ENCODE measurements at places on chromosomes 11 and 22. TPM values are rescaled to one million over a fixed set of nuclear protein-coding genes. Genes with fewer than 3 reads are reported as not detected.

GRCh38 chr11:61193596-61193995 lies 9.7 kb upstream of the PGA3 start:
- no peak for DNase-seq
- no peaks in the 10 kb centered on the region for H3K4me1 ChIP-seq
- H3K27ac ChIP-seq = no peak overlapping the region
- H3K36me3 ChIP-seq = no peaks in the 10 kb centered on the region
- H3K4me3 ChIP-seq = no peak overlapping the region

DNA sequence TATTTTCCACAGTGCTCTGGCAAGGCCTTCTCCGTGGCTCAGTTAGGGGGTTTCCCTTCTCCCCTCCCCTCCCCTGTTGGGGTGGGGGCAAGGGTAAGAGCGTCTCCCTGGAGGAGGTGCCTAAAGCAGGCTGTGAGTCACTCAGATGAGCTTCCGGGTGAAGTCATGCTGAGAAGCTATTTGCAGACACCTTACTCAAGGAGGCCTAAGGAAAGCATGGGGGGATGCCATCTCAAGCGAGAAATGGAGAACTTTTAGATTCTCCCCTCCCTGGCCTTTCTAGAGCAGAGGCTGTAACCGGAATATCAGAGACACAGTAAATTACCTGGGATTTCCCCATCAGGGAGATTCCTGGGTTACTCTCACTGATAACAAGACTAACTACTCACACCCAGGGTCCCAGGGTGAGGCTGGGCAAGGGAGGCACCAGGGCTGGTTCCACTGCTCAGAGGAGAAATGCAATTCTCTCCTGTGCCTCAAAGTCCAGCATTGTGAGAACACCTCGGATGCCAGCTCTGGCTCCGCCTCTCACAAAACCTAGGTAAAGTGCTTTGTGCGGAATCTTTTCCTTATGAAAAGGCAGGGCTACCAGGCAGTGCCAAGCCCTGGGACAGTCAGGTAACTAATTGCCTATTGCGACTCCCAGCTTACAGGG lies 123.6 kb downstream of the ABTB2 start:
- H3K4me3 ChIP-seq = peak overlapping the region; percentile 50
- peaks cover 12% of the 10 kb centered on the region for H3K27me3 ChIP-seq
- DNase-seq = peak; percentile 80
- peak overlapping the region; percentile 85 for H3K27ac ChIP-seq
- H3K4me1 ChIP-seq = peaks cover 61% of the 10 kb centered on the region

Gene SCN3B
- not detected for total RNA-seq

DNA sequence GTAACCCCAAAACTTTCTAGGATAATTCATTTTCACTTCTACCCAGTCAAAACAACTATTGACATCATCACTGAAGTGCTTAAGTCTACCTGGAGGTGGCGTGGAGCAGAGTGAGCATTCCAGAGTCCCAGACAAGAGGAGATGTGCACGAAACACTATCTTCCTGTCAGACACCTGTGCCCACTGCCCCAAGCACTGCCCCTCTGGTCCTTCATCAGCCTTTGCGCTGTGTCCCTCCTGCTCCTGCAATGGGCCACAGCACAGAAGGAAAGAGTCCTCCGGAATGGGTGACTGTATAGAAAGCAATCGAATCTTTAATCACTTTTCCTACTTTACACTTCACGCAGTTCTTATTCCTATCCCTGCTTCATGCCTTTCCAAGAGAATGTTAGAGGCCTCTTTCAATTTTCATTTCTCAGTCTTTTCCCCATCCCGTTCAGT lies 512 bp upstream of the GRIA4 start:
- H3K4me1 ChIP-seq = no peaks in the 10 kb centered on the region
- H3K36me3 ChIP-seq = no peaks in the 10 kb centered on the region
- no peak overlapping the region for H3K27ac ChIP-seq
- no peak overlapping the region for H3K4me3 ChIP-seq

Gene CHRNA10
- 2.6 TPM for total RNA-seq

GRCh38 chr22:47995718-47996117 lies 1233.3 kb downstream of the TBC1D22A start:
- DNase-seq = no peak
- no peaks in the 10 kb centered on the region for H3K4me1 ChIP-seq
- no peak overlapping the region for H3K27ac ChIP-seq
- H3K27me3 ChIP-seq = no peaks in the 10 kb centered on the region

DNA sequence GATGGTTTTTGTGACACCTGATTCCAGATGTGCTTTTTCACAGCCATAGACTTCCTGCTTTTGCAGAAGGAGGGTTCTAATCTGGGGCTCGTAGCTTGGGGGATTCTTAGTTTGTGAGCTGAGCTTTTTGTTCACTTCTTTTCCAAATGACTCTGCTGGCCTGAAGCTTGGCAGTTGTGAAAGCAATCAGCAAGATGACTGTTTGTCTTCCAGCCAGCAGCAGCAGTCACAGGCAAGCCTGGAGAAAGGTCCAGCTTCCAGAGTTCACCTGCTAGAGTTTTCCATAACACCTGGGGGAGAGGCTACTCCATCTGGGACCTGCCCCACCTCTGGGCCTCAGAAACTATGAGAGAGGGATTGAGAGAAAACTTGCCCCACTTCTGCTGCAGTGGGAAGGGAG lies 4.1 kb downstream of the MARK2 start:
- peaks cover 30% of the 10 kb centered on the region for H3K36me3 ChIP-seq
- H3K27ac ChIP-seq = no peak overlapping the region
- H3K4me3 ChIP-seq = no peak overlapping the region
- no peaks in the 10 kb centered on the region for H3K27me3 ChIP-seq
- H3K4me1 ChIP-seq = peaks cover 62% of the 10 kb centered on the region

DNA sequence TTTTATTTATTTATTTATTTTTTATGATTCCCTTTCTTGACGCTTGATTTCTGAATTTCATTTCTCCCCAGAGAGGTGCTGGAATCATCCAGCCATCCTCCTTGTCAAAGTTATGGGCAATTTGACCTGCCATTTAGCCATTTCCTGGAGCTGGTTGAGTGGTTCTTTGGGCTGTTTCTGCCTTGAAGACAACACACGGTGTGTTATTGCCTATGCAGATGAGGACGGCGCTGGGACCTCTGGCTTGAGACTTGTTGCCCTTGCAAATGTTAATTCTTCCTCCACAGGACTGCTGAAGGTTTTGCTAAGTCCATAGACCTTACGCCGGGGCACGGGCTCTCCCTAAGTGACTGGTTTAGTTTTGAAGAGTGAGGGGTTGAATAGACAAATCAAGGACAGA lies 147.9 kb upstream of the PLET1 start:
- H3K27ac ChIP-seq = no peak overlapping the region
- no peaks in the 10 kb centered on the region for H3K27me3 ChIP-seq
- H3K4me1 ChIP-seq = peaks cover 4% of the 10 kb centered on the region
- DNase-seq = no peak
- H3K36me3 ChIP-seq = no peaks in the 10 kb centered on the region

DNA sequence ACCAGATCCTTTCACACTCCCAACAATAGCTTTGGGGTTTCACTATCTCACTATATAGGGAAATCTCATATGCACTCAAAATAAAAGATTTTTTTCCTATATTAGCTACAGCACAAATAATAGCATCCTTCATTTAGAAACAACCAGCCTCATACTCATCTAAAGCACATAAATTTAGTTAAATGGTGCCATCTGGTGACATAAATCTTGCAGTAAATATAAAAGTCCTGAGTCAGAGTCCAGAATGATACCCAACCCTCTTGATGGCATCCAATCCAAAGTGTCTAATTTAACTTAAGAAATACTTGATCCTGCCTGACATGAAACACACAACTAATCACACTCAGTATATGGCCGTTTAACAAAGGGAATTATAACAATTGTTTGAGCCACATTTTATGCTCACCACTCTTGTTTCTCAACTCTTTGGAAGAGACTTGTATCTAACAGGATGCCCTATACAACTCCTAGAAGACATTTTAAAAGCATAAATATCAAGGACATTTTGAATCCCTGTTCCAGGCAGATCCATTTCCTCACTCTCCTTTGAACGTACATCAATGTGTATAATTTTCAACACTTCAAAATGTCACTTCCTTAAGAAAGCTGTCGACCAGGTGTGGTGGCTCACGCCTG lies 36.2 kb downstream of the DLG2 start:
- H3K27me3 ChIP-seq = peaks cover 16% of the 10 kb centered on the region
- no peak for DNase-seq
- no peaks in the 10 kb centered on the region for H3K4me1 ChIP-seq
- no peak overlapping the region for H3K27ac ChIP-seq
- H3K36me3 ChIP-seq = no peaks in the 10 kb centered on the region

Gene CNTN5
- not detected for total RNA-seq

Gene MRGPRX3
- not detected for total RNA-seq

GRCh38 chr11:35618497-35619115 lies 346 bp downstream of the FJX1 start:
- H3K27me3 ChIP-seq = peaks cover 56% of the 10 kb centered on the region
- H3K4me1 ChIP-seq = peaks cover 7% of the 10 kb centered on the region
- no peak overlapping the region for H3K27ac ChIP-seq
- H3K36me3 ChIP-seq = no peaks in the 10 kb centered on the region
- DNase-seq = no peak
- no peak overlapping the region for H3K4me3 ChIP-seq

GRCh38 chr11:125724125-125724524 lies 22.0 kb upstream of the PATE1 start:
- H3K4me3 ChIP-seq = no peak overlapping the region
- no peak overlapping the region for H3K27ac ChIP-seq
- no peak for DNase-seq
- H3K27me3 ChIP-seq = peaks cover 11% of the 10 kb centered on the region
- H3K36me3 ChIP-seq = no peaks in the 10 kb centered on the region

- no peaks in the 10 kb centered on the region for H3K4me1 ChIP-seq
- no peak overlapping the region for H3K4me3 ChIP-seq
- no peaks in the 10 kb centered on the region for H3K36me3 ChIP-seq
- no peak overlapping the region for H3K27ac ChIP-seq
- no peak for DNase-seq
- H3K27me3 ChIP-seq = no peaks in the 10 kb centered on the region
Observed at GRCh38 chr11:8933931-8934330, 1.2 kb upstream of the C11orf16 start.

DNA sequence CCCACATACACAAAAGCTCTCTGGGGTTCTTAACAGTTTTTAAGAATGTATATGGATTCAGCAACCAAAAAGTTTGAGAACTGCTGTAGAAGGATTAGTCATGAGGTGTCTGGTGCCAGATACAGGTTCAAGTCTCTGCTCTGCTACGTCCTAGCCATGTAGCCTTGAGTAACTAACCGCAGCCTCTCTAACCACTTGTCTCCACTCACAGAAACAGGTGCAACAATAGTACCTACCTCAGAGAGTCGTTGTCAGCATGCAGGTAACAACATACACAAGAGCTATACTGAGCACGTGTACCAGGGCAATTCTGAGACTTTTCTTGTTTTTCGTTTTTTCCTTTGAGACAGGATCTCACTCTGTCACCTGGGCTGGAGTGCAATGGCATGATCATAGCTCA lies 26.9 kb downstream of the CBX7 start:
- no peaks in the 10 kb centered on the region for H3K27me3 ChIP-seq
- H3K36me3 ChIP-seq = no peaks in the 10 kb centered on the region
- no peak overlapping the region for H3K27ac ChIP-seq
- H3K4me3 ChIP-seq = no peak overlapping the region

- H3K27ac ChIP-seq = no peak overlapping the region
- no peaks in the 10 kb centered on the region for H3K36me3 ChIP-seq
- no peak for DNase-seq
- no peak overlapping the region for H3K4me3 ChIP-seq
- H3K27me3 ChIP-seq = peaks cover 3% of the 10 kb centered on the region
- H3K4me1 ChIP-seq = peaks cover 4% of the 10 kb centered on the region
Observed at GRCh38 chr22:17384612-17385330, 15.5 kb downstream of the CECR2 start.

- peaks cover 1% of the 10 kb centered on the region for H3K27me3 ChIP-seq
- no peaks in the 10 kb centered on the region for H3K36me3 ChIP-seq
- no peak overlapping the region for H3K27ac ChIP-seq
- no peak for DNase-seq
- H3K4me3 ChIP-seq = no peak overlapping the region
- H3K4me1 ChIP-seq = no peaks in the 10 kb centered on the region
Observed at GRCh38 chr11:108392353-108392752, 75.0 kb downstream of the C11orf65 start.

Gene SNX32
- total RNA-seq = 1.6 TPM

GRCh38 chr22:38298312-38299005 lies 18.8 kb downstream of the CSNK1E start:
- H3K4me3 ChIP-seq = no peak overlapping the region
- no peaks in the 10 kb centered on the region for H3K27me3 ChIP-seq
- no peak for DNase-seq
- H3K4me1 ChIP-seq = no peaks in the 10 kb centered on the region

Gene TPBGL
- 0.34 TPM for total RNA-seq

DNA sequence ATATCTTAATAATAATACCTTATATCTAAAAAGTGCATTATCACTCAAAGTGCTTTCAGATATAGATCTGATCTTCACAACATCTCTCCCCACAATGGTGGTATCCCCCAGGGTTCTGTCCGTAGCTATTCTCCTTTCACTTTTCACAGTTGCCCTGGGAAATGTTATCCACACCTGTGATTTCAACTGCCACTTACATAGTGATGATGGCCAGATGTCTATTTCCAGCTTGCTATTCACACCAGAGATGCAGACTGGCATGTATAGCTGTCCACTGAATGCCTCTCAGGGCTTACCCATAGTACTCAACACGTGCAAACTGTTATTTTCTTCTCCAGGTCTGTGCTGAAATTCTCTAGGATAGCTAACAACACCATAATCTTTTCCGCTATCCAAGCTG lies 724.7 kb downstream of the DLG2 start:
- no peaks in the 10 kb centered on the region for H3K4me1 ChIP-seq
- DNase-seq = no peak
- no peak overlapping the region for H3K27ac ChIP-seq
- no peaks in the 10 kb centered on the region for H3K27me3 ChIP-seq
- H3K4me3 ChIP-seq = no peak overlapping the region

- H3K27ac ChIP-seq = no peak overlapping the region
- H3K36me3 ChIP-seq = no peaks in the 10 kb centered on the region
- no peak overlapping the region for H3K4me3 ChIP-seq
- H3K4me1 ChIP-seq = no peaks in the 10 kb centered on the region
- no peak for DNase-seq
Observed at GRCh38 chr11:131468565-131468964, 98.2 kb downstream of the NTM start.

- H3K4me1 ChIP-seq = peaks cover 22% of the 10 kb centered on the region
- H3K4me3 ChIP-seq = peak overlapping the region; percentile 29
- H3K27ac ChIP-seq = peak overlapping the region; percentile 75
- peak; percentile 21 for DNase-seq
- peaks cover 23% of the 10 kb centered on the region for H3K36me3 ChIP-seq
- no peaks in the 10 kb centered on the region for H3K27me3 ChIP-seq
Observed at GRCh38 chr22:45129703-45130524, 33.8 kb upstream of the NUP50 start.

Gene ACRV1
- not detected for total RNA-seq

Gene SLC5A12
- not detected for total RNA-seq

GRCh38 chr11:109914038-109914437 lies 179.2 kb upstream of the ZC3H12C start:
- H3K27ac ChIP-seq = no peak overlapping the region
- no peaks in the 10 kb centered on the region for H3K36me3 ChIP-seq
- DNase-seq = no peak
- H3K27me3 ChIP-seq = peaks cover 2% of the 10 kb centered on the region
- no peaks in the 10 kb centered on the region for H3K4me1 ChIP-seq
